ENCODE measurements at places on chromosomes 13 and 19.

GRCh38 chr13:48507021-48507420 is 25.9 kb downstream of the RCBTB2 start:
- DNase-seq = no peak

DNA sequence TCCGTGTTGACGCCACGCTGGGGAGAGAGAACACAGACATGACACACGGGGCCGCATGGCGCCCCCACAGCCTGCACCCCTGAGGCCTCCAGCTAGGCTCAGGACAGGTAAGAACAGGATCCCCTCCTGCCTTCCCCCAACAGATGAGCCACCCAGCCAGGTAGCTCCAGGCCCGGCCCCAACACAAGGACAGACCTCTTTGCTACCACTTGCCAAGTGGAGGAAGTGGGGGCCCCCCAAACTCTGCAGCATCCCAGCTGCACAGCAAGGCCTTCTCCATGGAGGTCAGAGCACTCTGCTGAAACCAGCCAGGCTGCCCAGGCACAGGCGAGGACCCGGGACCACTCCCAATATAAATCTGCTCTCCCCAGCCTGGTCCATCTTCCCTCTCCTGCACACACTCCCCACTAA is 31.5 kb downstream of the PEPD start:
- no peak for DNase-seq

DNA sequence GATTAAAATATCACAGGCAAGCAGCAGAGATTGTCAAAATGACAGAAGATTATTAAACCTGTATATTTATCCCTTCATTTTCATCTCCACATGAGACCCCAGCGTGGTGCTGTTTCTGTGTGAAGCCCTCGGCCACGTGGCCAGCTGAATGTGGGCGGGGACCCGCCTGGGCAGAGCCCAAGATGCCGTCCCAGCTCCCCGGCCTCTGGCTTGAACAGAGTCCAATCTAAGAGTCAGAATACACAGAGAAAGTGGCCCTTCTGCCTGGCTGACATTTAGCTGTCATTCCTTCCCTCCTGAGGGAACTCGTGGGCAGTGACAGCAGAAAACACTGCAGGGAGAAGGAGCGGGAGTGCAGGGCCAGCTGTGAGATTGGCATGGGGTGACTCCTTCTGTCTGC is 34.9 kb upstream of the UQCRFS1 start:
- no peak for DNase-seq

GRCh38 chr13:28820099-28821051 is at the start of gene MTUS2:
Gene MTUS2 (plus strand): TSS chr13:28820339.
- DNase-seq = no peak

GRCh38 chr19:17078920-17079709 is 3.5 kb downstream of the MYO9B start:
- no peak for DNase-seq

DNA sequence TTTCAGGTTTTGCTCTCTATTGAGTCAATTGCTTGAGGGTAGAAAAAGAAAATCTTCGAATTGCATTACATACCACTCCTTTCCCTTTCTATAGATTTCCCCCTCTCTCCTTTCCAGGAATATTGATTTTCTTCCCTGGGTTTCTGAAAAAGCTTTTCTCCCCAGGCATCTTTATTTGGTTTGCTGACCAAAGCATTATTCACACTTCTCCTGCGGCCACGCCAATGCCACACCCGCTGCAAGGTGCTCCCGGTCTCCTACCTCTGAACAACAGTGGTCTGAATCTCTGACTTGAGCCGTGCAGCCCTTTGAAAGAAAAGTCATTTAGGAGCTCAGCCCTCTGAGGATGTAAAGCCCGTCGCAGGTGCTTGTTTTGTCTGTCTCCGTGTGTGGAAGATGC is 350.9 kb upstream of the TMTC4 start:
- no peak for DNase-seq

DNA sequence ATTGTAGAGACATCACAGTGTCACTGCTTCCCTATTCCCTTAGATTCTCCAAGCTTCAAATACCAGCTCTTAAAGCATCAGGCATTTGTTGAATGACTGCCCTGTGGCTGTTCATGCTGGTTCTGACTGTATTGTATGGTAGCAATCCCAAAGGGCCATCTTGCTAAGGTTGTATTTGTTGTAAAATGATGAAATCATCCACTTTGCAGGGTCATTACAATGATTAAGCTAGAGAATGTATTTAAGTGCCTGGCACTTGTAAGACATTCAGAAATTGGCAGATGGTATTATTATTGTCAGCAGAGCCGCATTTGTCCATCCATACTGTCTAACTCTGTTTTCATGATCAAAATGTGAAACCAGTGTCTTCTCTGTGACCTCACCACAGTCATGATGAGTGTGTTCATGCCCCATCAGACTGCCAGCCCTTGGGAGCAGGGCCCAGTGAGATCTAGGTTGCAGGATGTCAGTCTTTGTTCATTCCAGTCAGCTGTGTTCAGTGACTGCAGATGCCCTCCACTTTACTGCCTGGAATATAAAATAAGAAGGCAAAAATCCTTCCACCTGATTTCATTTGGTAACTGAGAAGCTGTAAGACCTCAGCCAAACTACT is 86.1 kb downstream of the DHRS12 start:
- no peak for DNase-seq

DNA sequence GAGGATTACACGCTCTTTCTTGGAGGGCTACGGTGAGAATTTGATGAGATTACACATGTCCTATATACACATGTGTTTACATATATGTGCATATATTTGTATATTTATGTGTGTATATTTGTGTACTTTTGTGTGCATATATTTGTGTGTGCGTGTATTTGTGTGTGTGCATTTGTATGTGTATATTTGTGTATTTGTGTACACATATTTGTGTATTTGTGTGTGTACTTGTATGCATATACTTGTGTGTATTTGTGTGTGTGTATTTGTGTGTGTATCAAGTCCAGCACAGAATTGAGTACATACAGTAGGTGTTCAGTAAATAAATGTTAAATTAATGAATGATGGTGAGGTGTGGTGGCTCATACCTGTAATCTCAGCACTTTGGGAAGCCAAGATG is 1.8 kb downstream of the TMEM143 start:
- DNase-seq = no peak

DNA sequence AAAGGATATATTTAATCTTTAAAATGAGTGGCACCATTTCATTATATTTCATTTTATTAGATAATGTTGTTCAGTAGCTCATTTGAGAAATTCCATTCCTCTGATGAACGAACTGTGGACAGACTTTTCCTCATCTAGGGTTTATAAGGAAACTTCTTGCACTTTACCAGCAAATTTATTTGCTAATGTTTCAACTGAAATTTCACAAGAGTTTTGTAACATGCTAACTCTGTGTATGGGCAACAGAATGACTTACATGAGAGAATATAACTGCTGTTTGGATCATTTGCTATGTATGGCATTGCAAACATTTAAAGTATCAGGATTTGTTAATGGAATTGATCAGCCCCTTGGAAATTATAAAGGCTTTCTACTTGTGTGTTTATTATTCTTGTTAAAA is 3.7 kb upstream of the IRS2 start:
- no peak for DNase-seq

DNA sequence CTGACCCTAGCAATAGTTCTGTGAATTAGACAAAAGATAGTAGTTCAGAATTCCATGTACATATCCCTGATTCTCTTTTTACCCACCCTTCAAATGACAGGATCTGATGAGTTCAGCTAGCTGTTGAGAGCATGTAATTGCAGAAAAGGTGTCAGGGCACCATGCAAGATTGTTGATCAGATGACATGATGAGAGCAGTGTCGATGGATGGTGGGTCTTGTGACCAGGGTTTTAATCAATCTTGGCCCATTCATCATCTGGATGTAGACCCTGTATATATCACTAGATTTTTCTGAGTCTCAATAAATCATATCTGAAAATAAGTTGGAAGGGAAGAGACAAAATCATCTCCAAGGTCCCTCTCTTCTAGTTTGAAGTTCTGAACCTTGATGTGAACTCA is 379.0 kb downstream of the OXGR1 start:
- DNase-seq = no peak

GRCh38 chr13:112641456-112642089 is 48.3 kb upstream of the ATP11A start:
- no peak for DNase-seq
